ENCODE measurements at places on chromosomes 1 and 21. TPM values are rescaled to one million over a fixed set of nuclear protein-coding genes. Genes with fewer than 3 reads are reported as not detected.
A peak's percentile ranks its signal among the peaks of the same experiment; 100 is the strongest.

The FAM78B gene
- total RNA-seq = 1.0 TPM

- H3K4me1 ChIP-seq = no peaks in the 10 kb centered on the region
- H3K36me3 ChIP-seq = no peaks in the 10 kb centered on the region
- peaks cover 2% of the 10 kb centered on the region for H3K27me3 ChIP-seq
- no peak for DNase-seq
- no peak overlapping the region for H3K27ac ChIP-seq
Measured at GRCh38 chr1:88029142-88029541, 654.9 kb upstream of the PKN2 start.

- peak overlapping the region; percentile 64 for H3K27ac ChIP-seq
- H3K4me1 ChIP-seq = peaks cover 9% of the 10 kb centered on the region
- H3K4me3 ChIP-seq = no peak overlapping the region
- no peaks in the 10 kb centered on the region for H3K36me3 ChIP-seq
Measured at GRCh38 chr1:5915587-5916571, 76.3 kb downstream of the NPHP4 start.

DNA sequence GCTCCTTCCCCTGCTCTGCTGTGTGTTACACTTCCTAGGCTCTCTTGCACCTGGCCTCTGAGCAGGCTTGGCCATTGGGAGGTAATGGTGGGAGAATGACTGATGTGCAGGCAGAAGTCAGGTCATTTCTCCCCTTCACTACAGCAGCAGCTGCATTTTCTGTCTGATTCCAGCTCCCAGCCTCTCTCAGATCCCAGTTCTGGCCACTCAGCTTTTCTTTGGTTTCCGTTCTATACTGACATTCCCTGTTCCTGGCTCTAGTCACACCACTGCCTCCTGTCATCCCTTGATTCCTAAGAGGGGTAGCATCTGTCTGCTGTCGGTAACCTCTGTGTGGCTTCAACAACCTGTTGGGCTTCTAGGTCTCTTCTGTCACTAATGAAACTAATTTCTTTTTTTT, 127.7 kb upstream of the HOOK1 start:
- DNase-seq = no peak
- H3K27ac ChIP-seq = no peak overlapping the region
- H3K27me3 ChIP-seq = peaks cover 4% of the 10 kb centered on the region
- no peaks in the 10 kb centered on the region for H3K4me1 ChIP-seq
- peaks cover under 1% of the 10 kb centered on the region for H3K36me3 ChIP-seq

The SSBP3 gene
- 110 TPM for total RNA-seq

DNA sequence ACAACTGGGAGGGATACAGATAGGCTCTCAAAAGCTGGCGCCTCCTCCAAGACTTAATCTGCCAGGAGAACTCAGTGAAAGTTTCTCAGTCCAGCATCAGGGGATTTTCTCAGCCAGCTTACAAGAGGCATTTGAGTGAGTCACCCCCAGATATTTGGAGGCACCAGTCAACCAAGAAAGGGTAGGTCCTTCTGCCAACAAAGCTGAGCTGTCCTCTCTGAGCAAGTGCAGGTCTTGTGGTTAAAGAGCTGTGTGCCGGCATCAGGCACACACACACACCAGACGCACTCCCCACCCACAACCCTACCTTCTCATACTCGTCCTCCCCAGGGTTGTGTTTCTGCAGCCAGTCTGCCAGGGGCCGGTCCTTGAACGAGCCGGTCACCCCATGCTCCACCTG, 27.0 kb upstream of the PPP1R15B start:
- H3K4me1 ChIP-seq = peaks cover 7% of the 10 kb centered on the region
- peak overlapping the region; percentile 21 for H3K27ac ChIP-seq
- peaks cover 51% of the 10 kb centered on the region for H3K36me3 ChIP-seq
- no peaks in the 10 kb centered on the region for H3K27me3 ChIP-seq
- DNase-seq = no peak
- no peak overlapping the region for H3K4me3 ChIP-seq

DNA sequence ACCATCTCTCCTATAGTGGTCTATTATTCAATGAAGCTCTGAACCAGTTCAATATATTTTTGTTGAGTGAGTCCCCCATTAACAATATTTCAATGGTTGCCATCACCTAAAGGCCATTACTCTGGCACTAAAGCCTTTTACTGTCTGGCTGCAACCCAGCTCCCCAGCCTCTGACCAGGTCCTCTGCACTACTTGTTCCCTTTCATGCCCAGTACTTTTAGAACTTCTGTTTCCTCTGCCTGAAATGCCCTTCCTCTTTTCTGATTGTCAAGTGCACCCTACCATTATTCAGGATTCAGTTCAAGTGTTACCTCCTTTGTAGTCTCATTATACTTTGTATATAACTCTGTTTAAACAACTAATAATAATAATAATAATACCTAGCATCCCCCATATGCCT, 30.4 kb upstream of the ZFYVE9 start:
- H3K27me3 ChIP-seq = peaks cover 1% of the 10 kb centered on the region
- no peak for DNase-seq
- no peak overlapping the region for H3K27ac ChIP-seq
- H3K4me3 ChIP-seq = no peak overlapping the region
- no peaks in the 10 kb centered on the region for H3K36me3 ChIP-seq

DNA sequence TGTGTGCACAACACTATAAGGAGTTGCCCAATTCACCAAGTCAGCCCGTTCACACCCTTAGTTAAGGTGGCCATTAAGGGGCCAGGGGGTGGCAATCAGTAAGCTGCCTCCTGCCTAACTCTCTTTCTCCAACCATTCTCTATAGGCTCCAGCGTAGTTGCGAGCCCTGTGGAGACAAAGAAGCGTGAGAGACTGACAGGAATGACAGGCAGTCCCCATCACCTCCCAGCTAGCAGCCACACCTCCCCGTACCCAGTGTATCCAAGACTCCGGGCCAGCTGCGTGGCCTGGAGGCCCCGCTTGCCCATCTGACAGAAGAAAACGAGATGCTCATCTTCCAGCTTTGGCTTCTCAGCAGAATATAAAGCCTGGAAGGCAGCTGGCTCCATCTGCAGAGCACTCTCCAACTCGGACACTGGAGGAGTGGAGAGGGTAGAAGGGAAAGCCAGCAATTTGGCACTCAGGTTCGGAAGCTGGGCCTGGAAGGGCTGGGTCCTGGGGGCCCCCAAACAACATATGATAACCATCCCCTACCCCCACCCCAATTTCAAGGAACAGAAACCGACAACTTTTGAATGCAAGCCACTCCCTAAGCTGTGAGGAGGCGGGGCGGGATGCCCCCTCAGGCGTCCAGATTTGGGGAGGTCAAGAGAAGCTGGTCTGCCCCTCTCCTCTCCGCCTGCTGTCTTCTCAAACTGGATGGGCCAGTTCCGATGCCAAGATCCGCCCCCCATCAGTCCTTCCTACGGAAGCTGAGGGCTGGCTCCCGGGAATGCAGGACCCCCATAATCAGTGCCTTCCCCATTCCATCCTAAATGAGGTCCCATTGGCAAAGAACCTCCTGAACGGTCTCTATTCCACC, 872 bp downstream of the TSTD1 start:
- H3K4me3 ChIP-seq = peak overlapping the region; percentile 89
- no peaks in the 10 kb centered on the region for H3K27me3 ChIP-seq
- DNase-seq = no peak
- H3K36me3 ChIP-seq = peaks cover 28% of the 10 kb centered on the region
- peaks cover 40% of the 10 kb centered on the region for H3K4me1 ChIP-seq
- peak overlapping the region; percentile 58 for H3K27ac ChIP-seq

GRCh38 chr1:208445758-208446203, 201.6 kb upstream of the PLXNA2 start:
- peaks cover 2% of the 10 kb centered on the region for H3K27me3 ChIP-seq
- no peak overlapping the region for H3K27ac ChIP-seq
- DNase-seq = no peak
- H3K4me1 ChIP-seq = no peaks in the 10 kb centered on the region

DNA sequence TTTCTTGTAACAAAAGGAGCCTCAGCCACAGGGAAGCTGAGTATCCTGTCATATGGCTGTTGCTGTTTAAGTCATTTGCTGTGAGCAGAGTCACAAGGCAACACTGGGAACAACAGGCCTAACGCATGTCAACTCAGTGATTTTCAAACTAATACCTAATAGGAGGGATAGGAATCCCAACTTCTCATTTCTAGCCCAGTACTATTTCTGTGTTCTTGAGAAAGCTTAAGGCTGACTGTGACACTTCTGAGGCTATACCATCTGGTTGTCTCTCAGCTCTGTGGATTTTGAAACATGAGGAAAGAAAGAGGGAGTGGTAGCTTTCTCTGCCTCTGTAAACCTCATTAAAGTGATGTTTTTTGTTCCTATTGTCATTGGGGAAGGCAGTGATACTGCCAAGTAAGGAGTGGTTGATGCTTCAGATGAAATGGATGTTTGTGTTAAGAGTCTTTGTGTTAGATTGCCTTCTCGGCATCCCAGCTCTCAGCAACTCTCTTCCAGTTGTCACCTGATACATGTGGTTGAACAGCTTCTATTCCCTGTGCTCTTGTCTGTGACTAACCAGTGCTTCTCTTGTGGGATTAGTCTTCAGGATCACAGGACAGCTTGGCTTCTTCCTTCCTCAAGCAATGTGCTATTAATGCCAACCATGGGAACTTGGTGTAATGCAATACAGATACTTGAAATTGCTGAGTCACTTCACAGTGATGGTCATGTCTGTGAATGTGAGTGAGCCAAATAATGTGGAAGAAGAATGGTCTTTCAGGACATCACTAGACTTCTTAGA, 166.8 kb upstream of the IVNS1ABP start:
- no peak overlapping the region for H3K4me3 ChIP-seq
- H3K36me3 ChIP-seq = peaks cover 3% of the 10 kb centered on the region
- peaks cover 2% of the 10 kb centered on the region for H3K4me1 ChIP-seq
- DNase-seq = no peak

The NT5C1A gene
- 2.8 TPM for total RNA-seq

DNA sequence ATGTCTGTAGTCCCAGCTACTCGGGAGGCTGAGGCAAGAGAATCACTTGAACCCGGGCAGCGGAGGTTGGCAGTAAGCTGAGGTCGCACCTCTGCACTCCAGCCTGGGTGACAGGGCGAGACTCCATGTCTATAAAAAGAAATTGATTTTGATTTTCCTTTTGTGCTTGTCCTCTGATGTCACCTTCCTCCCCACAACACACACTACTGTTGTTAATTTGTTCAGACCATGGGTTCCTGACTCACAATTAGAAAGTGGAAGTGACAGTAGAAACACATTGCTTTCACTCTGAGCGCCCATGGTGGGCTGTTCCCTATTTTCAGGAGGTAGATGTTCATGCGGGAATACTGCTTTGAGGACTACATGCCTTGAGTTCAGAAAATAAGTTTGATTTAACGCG, 165.5 kb upstream of the KCNJ6 start:
- H3K36me3 ChIP-seq = no peaks in the 10 kb centered on the region
- DNase-seq = no peak
- H3K27me3 ChIP-seq = no peaks in the 10 kb centered on the region
- H3K4me1 ChIP-seq = no peaks in the 10 kb centered on the region
- H3K4me3 ChIP-seq = no peak overlapping the region

GRCh38 chr1:30940541-30940940, 32.0 kb upstream of the SDC3 start:
- DNase-seq = no peak
- peaks cover 65% of the 10 kb centered on the region for H3K36me3 ChIP-seq
- H3K27ac ChIP-seq = no peak overlapping the region

- peaks cover 3% of the 10 kb centered on the region for H3K36me3 ChIP-seq
- no peak overlapping the region for H3K4me3 ChIP-seq
- H3K27me3 ChIP-seq = peaks cover 43% of the 10 kb centered on the region
- DNase-seq = no peak
Measured at GRCh38 chr1:25926731-25927496, 20.7 kb upstream of the STMN1 start.
